Upper lobe of right lung (tissue), 1 donor: ENCODE measurements at places on chromosomes 4 and X.

GRCh38 chrX:153580700-153581386 lies 18.1 kb downstream of the CCNQ start:
- no peak for DNase-seq
- no peaks in the 10 kb centered on the region for H3K4me1 ChIP-seq
- H3K27ac ChIP-seq = no peak overlapping the region
- H3K27me3 ChIP-seq = no peaks in the 10 kb centered on the region
- no peaks in the 10 kb centered on the region for H3K36me3 ChIP-seq
- no peak overlapping the region for H3K4me3 ChIP-seq

- H3K36me3 ChIP-seq = no peaks in the 10 kb centered on the region
- H3K27ac ChIP-seq = no peak overlapping the region
- H3K4me3 ChIP-seq = no peak overlapping the region
- H3K4me1 ChIP-seq = no peaks in the 10 kb centered on the region
These were observed 24.0 kb downstream of the CYTL1 start for GRCh38 chr4:4995103-4995907.

DNA sequence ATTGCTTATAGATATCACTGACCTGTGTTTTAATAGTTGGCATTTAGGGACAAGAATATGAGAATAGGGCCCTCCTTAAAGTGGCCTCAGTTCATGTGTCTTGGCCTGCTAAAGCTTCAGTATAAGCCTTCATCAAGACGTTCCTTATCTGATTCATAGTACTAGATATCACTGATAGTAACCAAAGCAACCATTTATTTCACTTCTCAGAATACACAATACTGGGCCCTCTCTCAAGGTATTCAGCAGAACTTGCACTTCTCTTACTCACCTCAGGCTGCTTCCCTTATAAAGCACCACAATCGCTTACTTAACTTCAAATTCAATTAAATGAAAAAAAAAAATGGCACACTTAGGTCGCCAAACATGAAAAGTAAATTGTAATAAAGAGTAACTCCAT lies 259.4 kb upstream of the PCDH7 start:
- H3K27me3 ChIP-seq = no peaks in the 10 kb centered on the region
- DNase-seq = no peak
- H3K4me3 ChIP-seq = no peak overlapping the region
- no peaks in the 10 kb centered on the region for H3K4me1 ChIP-seq

DNA sequence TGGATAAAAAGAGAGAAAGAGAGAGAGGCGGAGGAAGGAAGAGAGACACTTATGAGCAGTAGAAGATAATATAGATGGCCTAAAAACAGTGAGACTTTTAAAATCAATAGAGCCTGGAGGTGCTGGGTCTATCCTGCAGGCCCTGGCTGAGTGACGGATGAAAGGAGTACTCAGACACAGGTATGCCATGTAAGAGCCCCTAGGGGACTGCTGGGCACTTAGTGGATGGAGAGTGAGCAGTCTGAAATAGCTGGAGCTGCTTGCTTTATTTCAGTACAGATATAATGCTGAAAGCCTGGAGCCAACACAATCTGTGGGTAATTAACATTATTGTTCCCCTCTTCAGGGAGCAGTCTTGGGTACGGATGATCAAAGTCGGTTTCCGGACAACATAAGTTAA lies 578.6 kb downstream of the SPOCK3 start:
- H3K4me1 ChIP-seq = no peaks in the 10 kb centered on the region
- no peak for DNase-seq
- no peak overlapping the region for H3K27ac ChIP-seq
- no peak overlapping the region for H3K4me3 ChIP-seq
- no peaks in the 10 kb centered on the region for H3K36me3 ChIP-seq

DNA sequence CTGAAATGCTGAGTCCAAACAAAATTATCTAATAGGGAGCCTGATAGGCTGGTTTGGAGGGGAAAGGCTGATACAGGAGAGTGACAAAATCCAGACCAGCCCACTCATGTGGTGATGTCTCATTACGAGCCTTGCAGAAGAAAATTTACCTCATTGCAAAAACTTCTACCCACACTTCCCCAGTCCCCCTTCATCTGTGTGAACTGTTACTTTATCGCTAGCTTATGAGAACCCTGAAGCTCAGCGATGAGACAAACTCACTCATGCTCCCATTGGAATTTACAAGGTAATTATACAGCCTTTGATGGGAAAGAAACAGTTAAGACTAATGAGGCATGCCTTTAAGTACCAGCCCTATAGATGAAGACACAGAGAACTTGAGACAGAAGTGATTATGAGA lies 76.1 kb downstream of the ARHGAP6 start:
- no peak for DNase-seq
- no peaks in the 10 kb centered on the region for H3K27me3 ChIP-seq
- no peaks in the 10 kb centered on the region for H3K36me3 ChIP-seq
- H3K4me1 ChIP-seq = no peaks in the 10 kb centered on the region
- no peak overlapping the region for H3K4me3 ChIP-seq

- no peaks in the 10 kb centered on the region for H3K36me3 ChIP-seq
- DNase-seq = no peak
- no peaks in the 10 kb centered on the region for H3K4me1 ChIP-seq
- no peak overlapping the region for H3K27ac ChIP-seq
- no peaks in the 10 kb centered on the region for H3K27me3 ChIP-seq
- no peak overlapping the region for H3K4me3 ChIP-seq
These were observed 295.3 kb downstream of the PDGFC start for GRCh38 chr4:156676116-156676851.

DNA sequence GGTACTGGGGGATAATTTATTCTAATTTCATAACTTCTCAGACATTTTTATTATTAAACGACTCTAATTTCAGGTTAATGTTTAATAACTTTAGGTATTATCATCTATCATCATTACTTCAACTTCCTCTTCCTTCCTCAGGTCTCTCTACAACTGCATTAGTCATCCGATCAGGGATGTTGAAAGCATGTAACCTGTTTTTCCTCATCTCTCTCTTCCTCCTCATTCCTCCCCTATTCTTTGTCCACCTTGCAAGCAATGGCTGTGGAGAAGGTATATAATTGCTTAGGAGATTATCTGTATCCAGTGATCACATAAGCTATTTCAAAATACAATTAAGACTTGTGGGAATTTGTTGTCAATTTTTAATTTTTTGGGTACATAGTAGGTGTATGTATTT lies 632.6 kb upstream of the DIAPH2 start:
- no peaks in the 10 kb centered on the region for H3K27me3 ChIP-seq
- no peaks in the 10 kb centered on the region for H3K4me1 ChIP-seq
- no peak overlapping the region for H3K4me3 ChIP-seq
- DNase-seq = no peak
- no peak overlapping the region for H3K27ac ChIP-seq

DNA sequence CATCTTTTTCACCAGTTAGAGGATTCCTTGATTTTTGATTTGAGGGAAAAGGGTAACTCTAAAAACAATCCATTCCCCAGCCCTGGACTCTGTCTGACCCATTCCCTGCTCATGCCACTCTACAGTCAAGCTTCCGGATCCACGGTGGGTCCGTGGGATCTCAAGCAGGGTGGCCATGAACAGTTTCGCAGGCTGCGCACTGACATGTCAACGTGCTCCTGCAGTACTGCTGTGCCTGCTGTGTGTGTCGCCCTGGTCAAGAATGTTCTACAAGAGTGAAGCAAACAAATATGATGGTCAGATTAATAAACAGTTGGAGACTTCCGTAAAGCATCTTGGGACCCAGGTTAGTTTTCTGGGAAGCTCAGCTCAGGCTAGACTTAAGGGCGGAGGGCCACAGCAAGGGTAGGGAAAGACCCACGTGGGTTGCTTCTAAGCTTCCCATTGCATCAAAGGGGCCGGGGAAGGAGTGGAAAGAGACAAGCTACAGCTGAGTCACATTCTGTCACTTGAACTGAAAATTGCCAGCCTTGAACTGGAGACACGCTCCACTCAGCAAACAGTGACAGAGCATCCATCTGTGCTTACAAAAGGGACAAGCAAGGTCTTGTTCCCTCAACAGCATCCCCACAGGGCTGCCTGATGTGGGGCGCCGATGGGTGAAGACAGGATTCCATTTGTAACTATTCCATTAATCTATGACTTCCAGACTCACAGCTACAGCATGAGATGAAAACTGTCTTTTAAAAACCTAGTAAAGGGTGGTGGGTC lies 81.8 kb downstream of the MTMR1 start:
- no peaks in the 10 kb centered on the region for H3K4me1 ChIP-seq
- no peak for DNase-seq
- no peak overlapping the region for H3K4me3 ChIP-seq
- H3K36me3 ChIP-seq = no peaks in the 10 kb centered on the region

DNA sequence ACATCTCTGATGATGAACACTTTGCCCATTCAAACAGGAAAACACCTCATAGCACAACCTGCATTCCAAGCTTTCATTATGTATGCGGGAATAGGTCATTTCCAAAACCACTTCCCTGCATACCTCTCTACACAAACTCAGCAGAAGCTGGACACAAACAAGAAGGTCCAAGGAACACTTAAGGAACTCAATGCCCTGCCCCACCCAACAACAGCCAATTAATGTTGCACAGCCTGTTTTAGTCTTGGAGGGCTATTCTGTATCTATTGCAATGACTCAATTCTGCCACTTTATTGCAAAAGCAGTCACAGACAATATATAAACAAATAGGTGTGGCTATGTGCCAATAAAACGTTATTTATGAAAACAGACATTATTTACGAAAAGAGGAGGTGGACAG lies 16.7 kb downstream of the OPHN1 start:
- DNase-seq = no peak
- H3K27me3 ChIP-seq = no peaks in the 10 kb centered on the region
- H3K36me3 ChIP-seq = no peaks in the 10 kb centered on the region
- no peak overlapping the region for H3K27ac ChIP-seq
- no peak overlapping the region for H3K4me3 ChIP-seq
- peaks cover 4% of the 10 kb centered on the region for H3K4me1 ChIP-seq

- no peak for DNase-seq
These were observed 296.7 kb downstream of the FBXW7 start for GRCh38 chr4:152239216-152239615.

DNA sequence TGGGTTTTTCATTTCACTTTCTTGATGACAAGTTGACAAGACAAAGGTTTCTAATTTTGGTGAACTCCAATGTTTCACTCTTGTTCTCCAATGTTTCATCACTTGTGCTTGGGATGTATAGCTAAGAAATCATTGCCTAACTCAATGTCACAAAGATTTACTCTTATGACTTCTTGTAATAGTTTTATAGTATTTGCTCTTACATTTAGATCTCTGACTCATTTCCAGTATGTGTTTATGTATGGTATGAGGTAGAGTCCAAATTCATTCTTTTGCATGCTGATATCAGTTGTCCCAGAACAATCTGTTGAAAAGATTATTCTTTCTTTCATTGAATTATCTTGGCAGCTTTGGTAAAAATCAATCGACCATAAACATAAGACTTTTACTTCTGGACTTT lies 12.2 kb upstream of the NWD2 start:
- no peak overlapping the region for H3K27ac ChIP-seq
- no peaks in the 10 kb centered on the region for H3K36me3 ChIP-seq
- no peak for DNase-seq

GRCh38 chr4:48042979-48043461 lies 26.4 kb downstream of the NIPAL1 start:
- no peak overlapping the region for H3K4me3 ChIP-seq
- H3K27ac ChIP-seq = no peak overlapping the region
- DNase-seq = no peak
- peaks cover 10% of the 10 kb centered on the region for H3K27me3 ChIP-seq
- peaks cover 4% of the 10 kb centered on the region for H3K4me1 ChIP-seq
- no peaks in the 10 kb centered on the region for H3K36me3 ChIP-seq

GRCh38 chr4:99390055-99390454 lies 37.5 kb upstream of the ADH1C start:
- DNase-seq = no peak
- H3K36me3 ChIP-seq = no peaks in the 10 kb centered on the region
- peaks cover 2% of the 10 kb centered on the region for H3K4me1 ChIP-seq

GRCh38 chr4:150534818-150535217 lies 47.1 kb upstream of the MAB21L2 start:
- H3K36me3 ChIP-seq = no peaks in the 10 kb centered on the region
- no peaks in the 10 kb centered on the region for H3K4me1 ChIP-seq
- DNase-seq = no peak
- H3K27me3 ChIP-seq = no peaks in the 10 kb centered on the region
- no peak overlapping the region for H3K27ac ChIP-seq

- H3K27me3 ChIP-seq = no peaks in the 10 kb centered on the region
- no peaks in the 10 kb centered on the region for H3K36me3 ChIP-seq
- DNase-seq = no peak
- H3K4me1 ChIP-seq = no peaks in the 10 kb centered on the region
- H3K4me3 ChIP-seq = no peak overlapping the region
These were observed 85.5 kb upstream of the ACSL1 start for GRCh38 chr4:184911310-184911709.

- H3K27me3 ChIP-seq = no peaks in the 10 kb centered on the region
- H3K27ac ChIP-seq = no peak overlapping the region
- H3K4me3 ChIP-seq = no peak overlapping the region
These were observed 16.0 kb upstream of the FGF16 start for GRCh38 chrX:77431227-77431626.

DNA sequence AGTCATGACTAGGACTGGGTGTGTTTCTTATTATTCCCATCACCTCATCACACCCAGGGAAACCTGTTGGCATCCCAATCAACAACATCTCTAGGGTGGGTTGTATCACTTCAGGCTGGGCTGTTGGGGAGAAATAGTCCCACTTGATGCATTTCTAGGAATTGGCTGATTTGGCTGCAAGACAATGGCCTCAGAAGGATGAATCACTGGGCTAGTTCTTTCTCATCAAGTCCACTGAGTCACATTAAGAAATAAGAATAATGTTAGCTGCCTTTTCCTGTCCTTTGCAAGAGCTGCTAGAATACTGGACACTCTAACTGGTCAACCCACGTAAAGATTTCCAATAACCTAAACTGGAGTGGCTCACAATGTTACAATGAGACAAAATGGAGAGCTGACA lies 104.2 kb downstream of the CHRDL1 start:
- H3K4me1 ChIP-seq = no peaks in the 10 kb centered on the region
- no peak overlapping the region for H3K4me3 ChIP-seq
- no peaks in the 10 kb centered on the region for H3K36me3 ChIP-seq
- H3K27me3 ChIP-seq = no peaks in the 10 kb centered on the region
- H3K27ac ChIP-seq = no peak overlapping the region
- DNase-seq = no peak

GRCh38 chr4:107994894-107995293 lies 5.2 kb downstream of the HADH start:
- H3K4me1 ChIP-seq = peaks cover 44% of the 10 kb centered on the region
- H3K27ac ChIP-seq = no peak overlapping the region
- H3K4me3 ChIP-seq = no peak overlapping the region
- DNase-seq = no peak
- H3K27me3 ChIP-seq = no peaks in the 10 kb centered on the region

GRCh38 chr4:13527981-13528820 lies 16.1 kb downstream of the NKX3-2 start:
- no peaks in the 10 kb centered on the region for H3K36me3 ChIP-seq
- H3K27ac ChIP-seq = no peak overlapping the region
- peaks cover 99% of the 10 kb centered on the region for H3K27me3 ChIP-seq
- no peak for DNase-seq

GRCh38 chrX:9207142-9207541 lies 173.2 kb upstream of the FAM9B start:
- no peak for DNase-seq
- no peak overlapping the region for H3K27ac ChIP-seq
- no peaks in the 10 kb centered on the region for H3K4me1 ChIP-seq
- no peaks in the 10 kb centered on the region for H3K27me3 ChIP-seq
- no peak overlapping the region for H3K4me3 ChIP-seq
